Upper lobe of right lung (tissue), 1 donor: ENCODE measurements at places on chromosomes 7 and 10. TPM values are rescaled to one million over a fixed set of nuclear protein-coding genes. Genes with fewer than 3 reads are reported as not detected.

The BICC1 gene
- total RNA-seq = 9.2 TPM

The FFAR4 gene
- total RNA-seq = 4.9 TPM

The UPK3BL2 gene
- 19.3 TPM for total RNA-seq

The MRC1 gene
- 370 TPM for total RNA-seq

The PIP gene
- total RNA-seq = not detected

The SYNPO2L gene
- 5.9 TPM for total RNA-seq

The C10orf53 gene
- total RNA-seq = not detected

GRCh38 chr7:23654508-23654907 lies 25.5 kb upstream of the FAM221A start:
- no peaks in the 10 kb centered on the region for H3K4me1 ChIP-seq
- no peak overlapping the region for H3K4me3 ChIP-seq
- H3K27ac ChIP-seq = no peak overlapping the region
- DNase-seq = no peak
- no peaks in the 10 kb centered on the region for H3K36me3 ChIP-seq
- H3K27me3 ChIP-seq = no peaks in the 10 kb centered on the region

DNA sequence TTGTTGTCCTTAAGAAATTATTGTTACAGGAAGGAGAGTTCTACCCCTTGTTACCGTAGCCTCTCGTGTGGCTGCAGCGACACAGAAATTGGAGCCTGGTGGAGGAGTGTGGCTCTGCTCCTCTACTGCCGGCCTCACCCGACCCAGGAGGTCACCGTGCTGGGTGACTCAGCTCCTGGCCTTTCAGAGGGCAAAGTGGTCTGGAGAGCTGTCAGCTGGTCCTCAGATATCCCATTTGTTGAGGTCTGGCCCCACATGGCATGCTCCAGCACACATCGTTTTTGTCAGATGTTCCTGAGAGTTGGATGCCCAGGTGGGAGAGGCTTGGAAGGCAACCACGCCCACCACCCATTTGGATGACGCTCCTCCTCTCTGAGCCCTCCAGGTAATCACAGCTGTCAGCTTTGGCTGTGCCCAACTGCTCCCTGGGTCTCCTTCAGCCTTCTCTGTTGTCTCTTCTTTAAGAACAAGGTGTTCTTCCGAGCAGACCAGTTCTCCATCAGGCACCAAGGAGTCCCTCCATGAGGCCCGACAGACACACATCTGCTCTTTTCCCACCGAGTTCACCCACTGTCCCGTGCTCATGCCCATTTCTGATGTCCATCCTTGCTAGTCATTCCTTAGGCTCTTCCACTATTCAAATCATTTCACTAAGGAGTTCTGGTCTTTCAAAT lies 80.3 kb downstream of the RAMP3 start:
- H3K27me3 ChIP-seq = peaks cover 17% of the 10 kb centered on the region
- peaks cover 1% of the 10 kb centered on the region for H3K4me1 ChIP-seq
- no peak overlapping the region for H3K27ac ChIP-seq
- no peaks in the 10 kb centered on the region for H3K36me3 ChIP-seq

DNA sequence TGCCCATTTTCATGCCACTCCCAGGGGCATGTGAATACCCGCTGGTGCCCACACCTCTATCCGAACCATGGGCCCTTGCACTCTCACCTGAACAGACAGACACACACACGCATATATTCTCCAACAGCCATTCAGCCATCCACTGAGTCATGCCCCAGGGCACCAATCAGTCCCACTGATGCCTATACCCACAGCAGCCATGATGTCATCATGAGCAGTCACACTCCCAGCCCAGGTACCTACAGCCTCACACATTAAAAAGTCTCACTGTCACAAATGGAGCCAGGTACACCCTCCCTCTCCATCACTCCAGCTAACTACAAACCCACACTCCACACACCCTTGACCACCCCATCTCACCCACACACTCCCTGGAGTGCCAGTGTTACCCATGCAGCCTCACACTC lies 12.2 kb downstream of the VSIR start:
- H3K27ac ChIP-seq = no peak overlapping the region
- H3K4me1 ChIP-seq = peaks cover 77% of the 10 kb centered on the region
- peaks cover 41% of the 10 kb centered on the region for H3K36me3 ChIP-seq
- no peak overlapping the region for H3K4me3 ChIP-seq
- H3K27me3 ChIP-seq = no peaks in the 10 kb centered on the region
- no peak for DNase-seq

GRCh38 chr10:114064151-114065048 lies 20.7 kb downstream of the ADRB1 start:
- H3K4me3 ChIP-seq = no peak overlapping the region
- no peaks in the 10 kb centered on the region for H3K27me3 ChIP-seq
- H3K4me1 ChIP-seq = peaks cover 8% of the 10 kb centered on the region
- DNase-seq = no peak

GRCh38 chr10:129042776-129043595 lies 424.1 kb upstream of the MGMT start:
- no peak overlapping the region for H3K4me3 ChIP-seq
- peaks cover 11% of the 10 kb centered on the region for H3K27me3 ChIP-seq
- no peaks in the 10 kb centered on the region for H3K4me1 ChIP-seq
- H3K27ac ChIP-seq = no peak overlapping the region

DNA sequence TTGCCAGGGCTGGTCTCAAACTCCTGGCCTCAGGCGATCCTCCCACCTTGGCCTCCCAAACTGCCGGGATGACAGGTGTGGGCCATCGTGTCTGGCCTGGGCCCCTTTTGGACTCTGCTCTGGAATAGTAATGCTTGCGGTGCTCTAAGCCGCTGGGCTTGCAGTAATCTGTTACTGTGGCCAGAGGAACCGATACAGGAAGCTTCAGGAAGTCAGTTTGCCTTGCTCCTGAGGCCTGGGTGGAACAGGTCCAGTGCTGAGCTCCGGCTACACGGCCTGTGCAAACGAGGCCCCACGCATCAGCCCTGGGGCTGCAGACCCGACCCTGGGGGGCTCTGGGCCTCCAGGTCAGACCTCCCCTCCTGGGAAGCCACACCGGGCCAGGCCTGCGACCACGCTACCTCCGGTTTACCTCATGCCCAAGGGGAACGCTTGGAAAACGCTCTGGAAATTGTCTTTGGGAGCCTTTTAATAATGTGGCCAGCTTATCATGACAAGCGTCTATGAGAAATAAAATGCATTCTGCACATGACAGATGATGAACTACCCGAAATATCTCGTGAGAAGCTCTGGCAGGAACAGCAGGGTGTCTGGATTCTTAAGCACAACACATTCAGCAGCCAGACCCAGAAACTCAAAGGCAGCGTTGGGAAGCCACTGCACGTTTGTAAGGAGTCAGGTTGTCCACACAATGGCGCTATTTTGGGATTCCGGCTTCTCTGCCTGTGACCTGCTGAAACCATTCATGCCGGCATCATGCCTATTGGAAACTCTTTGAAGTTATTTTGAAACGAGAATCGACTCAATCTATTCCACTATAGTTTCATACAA lies 10.1 kb upstream of the ADAP1 start:
- peaks cover 27% of the 10 kb centered on the region for H3K4me1 ChIP-seq
- no peaks in the 10 kb centered on the region for H3K27me3 ChIP-seq
- H3K27ac ChIP-seq = peak overlapping the region; percentile 51
- H3K4me3 ChIP-seq = no peak overlapping the region

DNA sequence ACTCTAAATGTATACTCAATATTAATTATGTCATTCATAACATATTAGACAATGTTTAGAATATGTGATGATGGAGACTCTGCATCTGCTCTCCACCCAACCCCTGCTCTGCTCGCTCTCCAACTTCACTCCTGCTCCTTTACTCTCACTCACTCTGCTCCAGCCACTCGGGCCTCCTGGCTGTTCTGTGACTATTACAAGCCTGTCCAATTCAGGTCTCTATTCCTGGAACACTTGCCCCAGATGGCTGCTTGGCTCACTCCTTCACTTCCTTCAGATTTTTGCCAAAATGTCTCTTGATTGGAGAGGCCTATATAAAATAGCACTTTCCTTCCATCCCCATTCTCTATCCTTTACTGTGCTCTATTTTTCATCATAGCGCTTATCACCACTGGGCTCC lies 84.8 kb downstream of the HBP1 start:
- H3K4me3 ChIP-seq = no peak overlapping the region
- no peaks in the 10 kb centered on the region for H3K27me3 ChIP-seq
- H3K4me1 ChIP-seq = no peaks in the 10 kb centered on the region
- DNase-seq = no peak

GRCh38 chr10:7202793-7203355 lies 208.0 kb downstream of the SFMBT2 start:
- no peaks in the 10 kb centered on the region for H3K4me1 ChIP-seq
- no peak for DNase-seq
- H3K36me3 ChIP-seq = peaks cover 26% of the 10 kb centered on the region
- no peaks in the 10 kb centered on the region for H3K27me3 ChIP-seq
- no peak overlapping the region for H3K4me3 ChIP-seq

GRCh38 chr10:69494626-69495558 lies 43.6 kb downstream of the TSPAN15 start:
- H3K36me3 ChIP-seq = no peaks in the 10 kb centered on the region
- no peak overlapping the region for H3K27ac ChIP-seq
- H3K4me3 ChIP-seq = no peak overlapping the region
- H3K27me3 ChIP-seq = no peaks in the 10 kb centered on the region
- H3K4me1 ChIP-seq = no peaks in the 10 kb centered on the region

- H3K4me3 ChIP-seq = no peak overlapping the region
- no peaks in the 10 kb centered on the region for H3K27me3 ChIP-seq
- H3K36me3 ChIP-seq = no peaks in the 10 kb centered on the region
- H3K27ac ChIP-seq = no peak overlapping the region
- DNase-seq = no peak
Measured at GRCh38 chr7:4800926-4801838, 25.8 kb downstream of the AP5Z1 start.

- H3K4me3 ChIP-seq = peak overlapping the region; percentile 70
- H3K27me3 ChIP-seq = no peaks in the 10 kb centered on the region
- peaks cover 17% of the 10 kb centered on the region for H3K4me1 ChIP-seq
- H3K27ac ChIP-seq = peak overlapping the region; percentile 36
- no peak for DNase-seq
Measured at GRCh38 chr7:155001756-155002410, 1.0 kb downstream of the PAXIP1 start.
